ENCODE measurements at places on chromosomes 11 and 22.

- DNase-seq: no peak
Observed at GRCh38 chr11:115527534-115528125, 23.4 kb upstream of the CADM1 start.

- no peak for DNase-seq
Observed at GRCh38 chr11:67033661-67034166, 10.8 kb downstream of the SYT12 start.

- no peak for DNase-seq
Observed at GRCh38 chr11:122153746-122154145, 37.7 kb upstream of the BLID start.

DNA sequence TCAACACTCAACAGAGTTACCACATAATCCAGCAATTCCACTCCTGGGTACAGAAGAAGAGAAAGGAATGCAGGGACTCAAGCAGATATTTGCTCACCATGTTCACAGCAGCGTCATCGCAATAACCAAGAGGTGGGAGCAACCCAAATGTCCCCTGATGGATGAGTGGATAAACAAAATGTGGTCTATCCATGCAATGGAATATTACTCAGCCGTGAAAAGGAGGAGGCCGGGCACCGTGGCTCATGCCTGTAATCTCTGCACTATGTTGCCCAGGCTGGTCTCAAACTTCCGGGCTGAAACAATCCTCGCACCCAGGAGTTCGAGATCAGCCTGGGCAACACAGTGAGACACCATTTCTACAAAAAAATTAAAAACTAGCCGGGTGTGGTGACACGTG lies 131.7 kb downstream of the CTTN start:
- DNase-seq: no peak

GRCh38 chr11:115042002-115042401 lies 363.7 kb downstream of the NXPE2 start:
- no peak for DNase-seq

GRCh38 chr11:59755701-59756557 lies 753 bp downstream of the STX3 start:
- DNase-seq: peak; percentile 89

DNA sequence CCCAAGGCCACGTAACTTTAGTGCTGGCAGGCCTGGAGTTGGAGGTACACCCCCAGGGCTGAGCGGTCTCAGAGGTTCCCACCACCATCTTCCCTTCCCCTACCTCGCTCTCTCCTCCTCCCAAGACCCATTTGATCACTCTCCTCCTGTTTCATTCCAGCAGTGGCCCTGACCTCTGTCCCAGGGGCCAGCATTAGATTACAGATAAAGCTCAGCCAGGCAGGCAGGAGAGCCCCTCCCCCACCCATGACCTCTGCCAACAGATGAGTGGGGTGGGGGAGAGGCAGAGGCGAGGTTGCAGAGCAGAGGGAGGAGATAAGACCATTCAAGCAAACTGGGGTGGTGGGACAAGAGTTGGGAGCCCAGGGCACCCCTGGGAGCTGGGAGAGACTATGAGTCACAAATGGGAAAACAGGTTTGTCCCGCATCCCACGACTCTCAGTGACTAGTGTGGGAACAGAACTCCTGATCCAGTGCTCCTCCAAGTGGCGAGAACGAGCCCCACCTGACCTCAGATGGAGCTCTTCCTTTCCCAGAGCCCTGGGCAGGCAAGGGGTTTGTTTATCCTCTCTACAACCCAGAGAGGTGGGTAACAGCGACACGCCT lies 367.9 kb downstream of the MN1 start:
- peak; percentile 25 for DNase-seq

DNA sequence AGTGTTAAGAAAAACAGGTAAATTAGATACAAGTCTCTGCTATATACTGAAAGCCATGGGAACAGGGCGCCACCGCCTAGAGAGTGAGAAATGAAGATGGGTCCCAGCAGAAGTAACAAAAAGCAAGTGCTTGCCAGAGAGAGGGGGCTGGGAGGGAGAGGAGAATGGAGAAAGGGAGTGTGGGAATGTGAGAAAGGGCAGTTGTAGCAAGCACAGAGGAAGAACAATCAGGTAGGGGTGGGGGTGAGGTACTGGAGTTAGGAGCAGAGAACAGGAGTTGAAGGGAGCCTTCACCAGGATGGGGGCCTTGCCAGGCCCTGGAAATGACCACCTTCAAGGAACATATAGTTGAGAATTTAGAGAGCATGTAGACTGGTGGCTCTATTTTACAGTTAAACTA lies 66.8 kb downstream of the TCF20 start:
- no peak for DNase-seq

DNA sequence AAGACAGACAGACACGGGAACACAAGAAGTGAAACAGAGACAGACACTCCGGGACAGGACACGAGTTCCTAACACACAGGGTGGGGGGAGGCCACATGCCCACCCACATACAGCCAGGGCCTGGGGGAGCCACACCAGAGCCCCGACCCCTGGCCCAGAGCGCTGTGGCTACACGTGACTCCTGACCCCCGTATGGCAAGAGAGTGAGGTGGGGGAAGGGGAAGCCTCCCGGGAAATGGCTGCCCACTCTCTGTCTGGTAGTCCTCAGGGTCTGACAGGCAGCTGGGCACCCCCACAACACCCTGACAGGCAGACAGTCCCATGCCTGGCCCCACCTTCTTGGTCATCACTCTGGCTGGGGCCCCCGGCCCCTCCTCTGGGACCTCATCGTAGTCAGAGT lies 38.6 kb upstream of the PDE2A start:
- DNase-seq: no peak

- DNase-seq: no peak
Observed at GRCh38 chr11:61912530-61912898, 4.9 kb downstream of the RAB3IL1 start.

DNA sequence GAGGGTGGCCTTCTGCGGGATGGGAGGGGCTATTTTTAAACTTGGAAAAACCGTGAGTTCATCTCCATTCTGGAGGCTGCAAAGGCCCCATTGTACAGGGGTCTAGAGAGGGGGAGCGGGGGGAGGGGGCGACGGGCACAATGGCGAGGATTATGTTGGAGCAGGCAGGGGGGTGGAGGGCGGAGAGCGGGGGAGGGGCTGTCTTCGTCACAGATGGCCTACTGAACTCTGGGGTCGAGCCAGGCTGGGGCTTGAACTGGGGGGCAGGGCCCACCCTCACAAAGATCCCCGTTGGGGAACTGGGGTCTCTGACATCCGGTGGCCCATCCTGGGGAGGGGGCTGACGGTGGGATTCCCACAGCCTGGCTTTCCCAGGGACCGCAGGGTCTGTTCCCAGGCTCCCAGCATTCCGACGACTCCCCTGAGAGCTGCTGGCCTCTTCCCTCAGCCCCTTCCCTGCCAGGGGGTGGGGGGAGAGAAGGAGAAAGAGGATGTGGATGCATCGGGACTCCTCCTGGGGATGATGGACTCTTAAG lies 3.4 kb upstream of the MCAM start:
- peak; percentile 72 for DNase-seq

GRCh38 chr11:69129647-69130046 lies 26.1 kb upstream of the SMIM38 start:
- DNase-seq: no peak
